ENCODE measurements at places on chromosomes 12 and 14.

GRCh38 chr14:100109594-100109955, 44.4 kb downstream of the EVL start:
- DNase-seq = no peak

DNA sequence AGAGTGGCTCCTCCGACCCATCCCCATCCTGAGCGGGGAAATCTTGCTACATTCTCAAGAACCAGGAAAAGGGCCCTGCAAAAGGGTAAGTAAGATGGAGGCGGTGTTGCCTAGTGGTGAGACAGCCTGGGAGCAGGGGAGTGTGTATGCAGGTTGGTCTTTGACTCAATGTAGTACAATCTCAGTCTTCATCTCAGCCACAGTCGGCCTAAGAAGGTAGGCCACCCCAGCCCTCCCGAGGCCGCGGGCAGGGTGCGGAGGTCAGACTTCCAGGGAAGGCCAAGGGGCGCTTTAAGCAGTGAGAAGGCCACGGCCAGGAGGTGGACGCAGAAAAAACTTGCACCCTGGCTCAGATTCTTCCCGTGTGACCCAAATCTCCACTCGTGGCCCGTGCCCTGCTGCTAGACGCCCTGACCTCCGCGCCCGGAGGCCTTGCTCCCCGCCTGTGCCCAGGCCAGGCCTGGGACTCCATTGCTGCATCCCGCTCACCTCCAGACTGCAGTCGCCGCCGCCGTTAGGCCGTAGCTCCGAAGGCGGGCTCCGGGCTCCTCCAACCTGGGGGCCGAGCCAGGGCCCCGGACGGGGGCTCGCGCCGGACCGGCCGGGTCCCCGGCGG, 435 bp downstream of the FOXM1 start:
- peak; percentile 33 for DNase-seq

- DNase-seq = no peak
Observed at GRCh38 chr14:94021416-94022157, 4.6 kb upstream of the OTUB2 start.

GRCh38 chr12:116233669-116234068, 43.8 kb downstream of the MED13L start:
- peak; percentile 30 for DNase-seq

DNA sequence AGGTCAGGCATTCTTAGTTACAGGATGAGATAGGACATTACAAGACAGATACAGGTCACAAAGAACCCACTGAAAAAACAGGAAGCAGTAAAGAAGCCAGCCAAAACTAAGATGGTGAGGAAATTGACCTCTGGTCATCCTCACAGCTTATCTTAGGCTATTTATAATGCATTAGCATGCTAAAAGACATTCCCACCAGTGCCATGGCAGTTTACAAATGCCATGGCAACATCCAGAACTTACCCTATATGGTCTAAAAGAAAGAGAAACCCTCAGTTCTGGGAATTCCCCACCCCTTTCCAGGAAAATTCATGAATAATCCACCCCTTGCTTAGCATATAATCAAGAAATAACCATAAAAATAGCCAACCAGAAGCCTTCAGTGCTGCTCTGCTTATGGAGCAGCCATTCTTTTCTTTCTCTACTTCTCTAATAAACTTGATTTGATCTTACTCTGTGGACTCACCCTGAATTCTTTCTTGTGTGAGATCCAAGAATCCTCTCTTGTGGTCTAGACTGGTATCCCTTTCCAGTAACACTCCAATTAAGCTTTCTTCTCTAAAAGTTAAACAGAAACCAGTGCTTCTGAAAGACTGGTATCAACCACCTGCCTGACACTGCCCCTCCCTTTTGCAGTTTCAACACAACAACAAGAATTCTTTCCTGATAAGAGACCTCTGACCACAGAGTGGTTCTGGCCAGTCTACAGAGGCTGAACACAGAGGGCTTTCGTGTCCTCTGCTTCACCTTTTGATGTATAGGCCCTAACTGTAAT, 86.9 kb downstream of the BCAT1 start:
- peak; percentile 99 for DNase-seq

DNA sequence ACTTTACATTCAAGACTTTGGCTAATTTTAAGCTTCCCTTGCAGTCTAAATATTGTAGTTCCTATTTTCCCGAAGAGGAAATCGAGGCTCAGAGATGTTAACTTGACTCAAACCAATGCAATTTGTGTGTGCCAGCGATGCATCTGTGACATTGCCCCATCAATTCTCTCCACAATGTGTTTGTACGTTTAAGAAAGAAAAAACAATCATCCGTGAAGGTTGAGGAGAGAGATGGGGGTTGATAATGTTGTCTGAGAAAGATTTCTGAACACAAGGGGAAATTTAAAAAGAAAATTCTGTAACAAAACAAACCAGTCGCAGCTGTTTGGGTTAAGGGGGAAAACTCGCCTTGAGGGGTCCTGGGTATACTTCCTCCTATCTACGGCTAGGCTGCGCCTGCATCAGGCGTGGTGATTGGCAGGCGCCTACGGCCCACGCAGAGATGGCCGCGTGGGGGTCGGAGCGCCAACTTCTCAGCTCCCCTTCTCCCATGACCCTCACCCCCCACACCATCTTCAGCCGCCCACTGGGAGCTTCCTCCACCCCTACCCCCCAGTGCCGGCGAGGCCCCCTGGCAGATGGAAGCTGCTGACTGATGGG, 12.3 kb downstream of the SIX1 start:
- DNase-seq = no peak

DNA sequence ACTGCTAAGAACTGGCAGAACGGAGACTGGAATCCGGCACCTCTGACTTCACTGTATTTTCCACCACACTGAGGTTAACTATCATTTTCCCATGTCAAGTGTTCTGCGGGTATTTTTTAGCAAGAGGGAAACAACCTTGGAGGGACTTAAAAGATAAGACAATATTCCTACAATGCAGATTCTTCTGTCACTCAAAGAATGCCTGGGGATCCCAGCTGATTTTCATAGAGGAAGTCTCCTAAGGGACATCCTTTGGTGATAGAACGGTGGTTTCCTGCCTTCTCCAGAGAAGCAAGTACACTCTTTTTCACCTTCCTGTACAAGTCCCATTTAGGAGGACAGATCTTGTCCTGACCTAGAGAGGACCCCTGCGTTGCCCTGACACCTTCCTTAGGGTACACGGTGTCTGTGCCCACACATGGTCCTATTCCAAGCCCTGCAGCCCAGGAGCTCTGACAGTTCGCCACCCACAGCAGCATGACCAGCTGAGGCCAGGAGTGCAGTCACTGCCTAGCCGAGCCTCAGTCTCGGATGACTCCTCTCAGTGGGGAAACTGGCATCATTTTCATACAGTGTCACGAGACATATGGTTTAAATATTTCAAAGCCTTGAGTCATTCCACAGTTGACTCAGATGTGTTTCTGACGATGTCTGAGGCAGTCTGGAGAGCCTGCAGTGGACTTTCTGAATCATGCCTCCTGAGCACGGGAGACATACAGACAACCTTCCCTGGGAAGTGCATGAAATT, 181.3 kb upstream of the FKBP4 start:
- DNase-seq = peak; percentile 91

DNA sequence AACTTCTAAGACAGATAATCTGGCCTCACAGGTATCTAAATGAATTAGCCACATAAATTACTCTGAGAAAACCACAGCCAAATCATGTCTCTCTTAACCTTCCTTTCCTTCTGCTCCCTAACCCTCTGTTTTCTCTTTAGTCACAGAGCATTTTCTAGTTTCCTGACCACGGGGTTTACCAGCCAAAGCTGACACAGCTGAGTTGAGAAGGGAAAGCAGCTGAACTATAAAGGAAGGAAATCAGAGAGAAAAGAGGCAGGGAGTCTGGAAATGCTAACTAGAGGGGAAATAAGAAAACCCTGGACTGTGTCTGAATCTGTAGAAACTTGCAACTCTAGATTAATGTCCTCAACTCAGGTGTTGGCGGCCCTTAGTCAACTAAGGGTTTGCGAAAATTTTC, 24.4 kb downstream of the ANKS1B start:
- DNase-seq = no peak

DNA sequence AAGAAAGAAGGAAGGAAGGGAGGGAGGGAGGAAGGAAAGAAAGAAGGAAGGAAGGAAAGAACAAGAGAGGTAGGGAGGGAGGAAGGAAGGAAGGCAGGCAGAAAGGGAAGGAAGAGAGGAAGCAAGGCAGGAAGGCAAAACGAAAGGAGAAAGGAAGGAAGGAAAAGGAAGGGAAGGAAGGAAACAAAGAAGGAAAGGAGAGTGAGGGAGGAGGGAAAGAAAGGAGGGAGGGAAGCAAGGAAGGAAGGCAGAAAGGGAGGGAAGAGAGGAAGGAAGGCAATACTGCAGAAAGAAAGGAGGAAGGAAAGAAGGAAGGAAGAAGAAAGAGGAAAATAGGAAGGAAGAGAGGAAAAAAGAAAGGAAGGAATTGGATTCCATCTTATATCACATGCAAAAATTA, 1303.1 kb upstream of the TMEM132C start:
- DNase-seq = no peak

DNA sequence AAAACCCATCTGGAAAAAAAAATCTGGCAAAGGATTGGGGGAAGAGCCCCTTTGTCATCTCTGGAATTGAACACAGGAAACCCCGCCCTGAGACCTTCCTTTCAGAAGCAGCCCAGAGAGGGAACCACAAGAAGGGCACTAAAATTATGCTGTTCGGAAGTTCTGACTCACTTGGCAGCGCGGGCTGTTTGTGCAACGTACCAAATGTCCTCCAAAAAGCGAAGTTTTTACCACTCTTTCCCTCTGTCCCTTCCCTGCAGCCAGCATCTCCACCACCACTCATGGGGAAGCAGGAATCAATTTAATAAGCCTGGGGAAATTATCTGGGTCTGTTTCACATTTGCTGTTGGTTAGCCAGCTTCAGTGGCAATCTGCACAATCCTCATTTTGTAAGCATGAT, 3.2 kb upstream of the SYNE3 start:
- peak; percentile 68 for DNase-seq

DNA sequence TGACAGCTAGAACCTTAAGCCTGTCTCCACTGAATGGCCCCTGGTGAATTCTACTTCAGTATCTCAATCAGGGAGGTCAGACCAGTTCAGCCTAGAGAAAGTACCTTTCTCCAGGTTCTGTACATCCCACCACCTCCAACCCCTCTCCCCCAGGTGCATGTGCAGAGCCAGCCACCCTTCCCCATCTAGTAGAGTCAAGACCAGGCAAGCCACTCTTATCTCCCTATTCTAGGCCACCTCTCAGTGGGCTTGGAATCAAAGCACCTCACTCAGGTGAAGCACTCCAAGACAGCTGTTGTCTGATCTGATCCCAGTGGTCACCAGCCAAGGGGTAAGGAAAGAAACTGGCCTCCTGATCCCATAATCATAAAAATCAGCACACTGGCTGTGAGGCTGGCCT, 340.9 kb downstream of the BCL11B start:
- DNase-seq = no peak

- peak; percentile 42 for DNase-seq
Observed at GRCh38 chr12:92516277-92516600, 186.6 kb upstream of the PLEKHG7 start.

DNA sequence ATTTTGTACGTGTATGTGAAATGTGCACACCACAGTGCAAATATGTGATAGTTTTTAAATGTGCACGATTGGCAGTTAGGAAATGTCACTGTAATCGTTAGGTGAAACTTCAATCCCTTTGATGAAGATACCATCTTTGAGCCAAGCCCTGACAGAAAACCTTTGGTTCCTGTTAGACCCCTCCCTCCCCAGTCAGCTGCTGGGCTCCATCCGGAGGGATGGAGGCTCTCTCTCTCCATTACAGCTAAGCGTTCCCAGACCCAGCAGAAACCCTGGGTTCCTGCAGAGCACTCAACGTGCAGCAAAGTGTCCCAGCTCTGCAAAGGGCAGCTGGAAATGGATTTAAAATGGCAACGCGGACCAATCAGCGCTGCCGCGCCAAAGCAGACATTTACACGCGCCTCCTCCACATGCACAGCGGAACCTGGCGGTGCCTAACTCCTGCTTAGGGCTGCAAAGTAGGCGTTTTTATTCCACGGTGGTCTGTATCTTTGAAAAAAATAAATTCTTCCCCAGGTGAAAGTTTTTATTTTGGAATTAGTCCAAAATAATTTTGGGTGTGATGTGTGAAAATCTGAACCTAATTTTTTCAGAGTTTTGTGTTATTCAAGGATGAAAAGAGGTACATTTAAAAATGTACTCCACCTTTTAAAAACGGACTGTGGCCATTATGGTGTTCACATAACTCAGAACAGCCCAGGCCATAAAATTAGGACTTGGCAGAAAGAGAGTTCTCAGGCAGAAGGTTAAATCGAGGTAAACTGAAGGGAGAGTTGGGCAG, 1.4 kb upstream of the HMGA2 start:
- DNase-seq = peak; percentile 63

All from amniotic epithelial cell (primary cell).